SW 1271 (cell line): ENCODE measurements at places on chromosomes 3 and 15.

GRCh38 chr15:97461226-97461625 lies 499.3 kb upstream of the ARRDC4 start:
- no peak for DNase-seq

DNA sequence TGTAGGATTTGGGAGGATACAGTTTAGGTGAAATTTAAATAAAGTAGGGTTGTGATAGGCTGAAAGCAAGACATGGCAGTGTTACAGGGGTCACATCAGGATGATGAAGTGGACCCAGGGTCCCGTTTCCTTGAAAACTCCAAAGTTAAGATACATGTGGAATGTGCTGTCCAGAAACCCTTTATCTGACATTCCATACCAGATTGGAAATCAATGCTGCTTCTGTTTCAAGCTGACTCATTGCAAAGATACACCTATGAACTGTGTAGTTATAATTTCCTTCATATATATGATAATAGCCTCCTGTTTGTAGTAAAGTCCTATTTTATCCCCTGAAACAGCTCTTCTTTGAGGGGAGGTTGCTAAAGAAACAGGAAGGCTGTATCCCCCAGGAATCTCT lies 71.0 kb upstream of the NR2E3 start:
- DNase-seq, result no peak

DNA sequence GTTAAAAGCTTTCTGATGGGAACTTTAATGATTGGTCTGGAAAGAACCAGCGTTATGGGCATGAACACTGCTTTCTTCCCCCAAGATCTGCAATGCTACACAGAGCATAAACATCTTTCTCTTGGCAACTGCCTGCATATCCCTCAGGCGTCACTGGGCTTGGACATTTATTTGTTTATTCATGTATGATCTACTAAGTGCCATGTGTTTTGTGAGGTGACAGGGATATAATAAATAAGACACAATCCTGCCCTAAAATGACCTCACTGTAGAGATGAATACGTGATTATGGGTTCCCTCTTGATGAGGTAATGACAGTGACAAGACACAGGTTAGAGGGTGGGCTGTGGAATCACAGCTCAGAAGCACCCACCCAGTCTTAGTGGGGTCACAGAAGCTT lies 485.3 kb downstream of the PDCD6IP start:
- no peak for DNase-seq

DNA sequence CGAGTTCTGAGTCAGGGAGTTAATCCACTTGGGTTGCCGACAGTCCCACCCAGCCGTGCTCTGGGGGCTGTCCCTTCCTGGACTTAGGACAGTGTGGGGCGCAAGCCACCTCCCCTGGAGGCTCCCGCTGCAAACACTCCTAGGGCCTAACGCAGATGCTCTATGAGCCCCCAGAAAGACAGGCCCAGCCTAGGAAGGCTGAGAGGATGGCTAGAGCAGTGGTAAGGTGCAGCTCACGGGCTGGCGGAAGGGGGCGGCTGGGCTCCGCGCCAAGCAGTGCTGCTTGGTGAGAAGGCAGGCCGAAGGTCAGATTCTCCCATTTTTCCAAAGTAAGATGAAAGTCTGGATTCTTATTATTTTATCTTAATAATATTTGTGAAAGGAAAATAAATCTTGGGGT lies 84.6 kb upstream of the ALDH1L1 start:
- no peak for DNase-seq

DNA sequence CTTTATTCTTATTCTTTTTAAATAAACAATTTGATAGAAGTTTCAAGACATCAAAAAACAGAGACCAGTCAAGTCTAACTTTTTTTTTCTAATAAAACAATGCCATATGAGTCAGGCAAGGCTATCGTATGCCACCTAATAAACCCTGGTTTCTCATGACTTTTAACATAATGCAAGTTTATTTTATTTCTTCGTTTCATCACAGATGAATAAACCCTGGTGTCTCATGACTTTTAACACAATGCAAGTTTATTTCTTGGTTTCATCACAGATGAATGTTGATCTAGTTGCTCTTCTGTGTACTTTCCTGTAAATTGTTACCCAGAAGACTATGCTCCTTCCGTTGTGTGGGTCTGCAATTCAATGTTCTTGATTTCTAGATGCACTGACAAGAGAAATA lies 905.4 kb downstream of the ROBO2 start:
- no peak for DNase-seq

GRCh38 chr3:105366326-105367062 lies at the start of gene ALCAM:
TSS of gene ALCAM (plus strand) at chr3:105366909.
- DNase-seq, result peak; percentile 90

DNA sequence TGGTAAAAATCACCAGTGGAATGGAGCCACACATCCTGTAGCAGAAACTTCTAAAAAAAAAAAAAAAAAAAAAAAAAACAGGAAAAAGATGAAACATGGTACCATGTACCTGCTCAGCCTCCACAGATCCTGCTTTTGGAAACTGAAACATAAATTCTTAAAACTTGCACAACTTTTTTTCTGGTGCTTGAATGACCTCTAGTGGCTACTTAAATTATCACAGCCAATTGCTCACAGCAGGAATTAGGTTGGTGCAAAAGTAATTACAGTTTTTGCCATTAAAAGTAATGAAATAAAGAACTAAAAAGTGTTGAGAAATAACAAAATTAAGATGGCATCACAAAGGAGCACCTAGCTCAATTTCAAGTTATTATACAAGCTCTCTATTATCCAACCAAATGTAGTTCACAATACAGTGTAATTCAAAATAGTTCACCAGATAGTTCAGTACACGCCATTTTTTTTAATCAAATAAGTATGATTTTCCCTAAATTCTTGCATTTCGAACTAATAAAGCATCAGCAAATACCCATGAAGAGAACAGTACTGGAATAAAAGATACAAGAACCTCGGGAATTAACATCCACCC lies 80.6 kb downstream of the ULK4 start:
- DNase-seq, result peak; percentile 64

GRCh38 chr3:138451595-138452162 lies 17.3 kb downstream of the ESYT3 start:
- no peak for DNase-seq

DNA sequence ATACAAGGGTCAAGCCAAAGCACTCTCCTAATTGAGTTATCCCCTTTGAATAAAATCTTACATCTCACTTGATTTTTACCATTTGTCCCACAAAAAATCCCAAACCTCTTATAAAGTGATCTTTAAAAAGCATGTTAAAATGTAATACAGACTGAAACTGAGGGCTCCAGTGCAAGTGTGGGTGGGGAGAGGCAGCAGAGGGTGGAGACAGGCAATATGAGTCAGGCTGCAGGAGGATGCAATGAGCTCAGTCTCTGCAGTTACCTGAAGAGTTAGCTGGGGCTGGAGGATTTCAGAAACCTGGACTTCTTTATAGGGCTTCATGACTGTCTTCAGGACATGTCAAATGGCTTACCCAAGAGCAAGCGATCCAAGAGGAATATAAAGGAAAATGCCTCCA lies 14.2 kb upstream of the COLQ start:
- no peak for DNase-seq

GRCh38 chr3:70981231-70981880 lies 602.2 kb downstream of the FOXP1 start:
- DNase-seq, result no peak

DNA sequence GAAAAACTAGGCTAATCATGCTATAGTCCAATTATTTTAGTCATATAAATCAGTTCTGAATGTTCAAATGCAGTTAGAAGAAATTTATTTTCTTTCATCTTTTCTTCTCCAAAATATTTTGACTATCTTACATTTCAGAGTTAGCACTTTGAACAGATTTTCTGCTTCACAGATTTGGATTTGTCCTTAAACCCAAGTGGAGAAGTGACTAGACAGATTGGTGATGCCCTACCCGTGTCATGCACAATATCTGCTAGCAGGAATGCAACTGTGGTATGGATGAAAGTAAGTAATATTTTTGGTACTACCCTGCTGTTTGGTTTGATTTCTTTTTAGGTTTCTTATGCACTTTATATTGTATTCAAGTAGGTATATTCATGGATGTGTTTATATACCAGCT lies 178.3 kb downstream of the ALCAM start:
- DNase-seq, result no peak

DNA sequence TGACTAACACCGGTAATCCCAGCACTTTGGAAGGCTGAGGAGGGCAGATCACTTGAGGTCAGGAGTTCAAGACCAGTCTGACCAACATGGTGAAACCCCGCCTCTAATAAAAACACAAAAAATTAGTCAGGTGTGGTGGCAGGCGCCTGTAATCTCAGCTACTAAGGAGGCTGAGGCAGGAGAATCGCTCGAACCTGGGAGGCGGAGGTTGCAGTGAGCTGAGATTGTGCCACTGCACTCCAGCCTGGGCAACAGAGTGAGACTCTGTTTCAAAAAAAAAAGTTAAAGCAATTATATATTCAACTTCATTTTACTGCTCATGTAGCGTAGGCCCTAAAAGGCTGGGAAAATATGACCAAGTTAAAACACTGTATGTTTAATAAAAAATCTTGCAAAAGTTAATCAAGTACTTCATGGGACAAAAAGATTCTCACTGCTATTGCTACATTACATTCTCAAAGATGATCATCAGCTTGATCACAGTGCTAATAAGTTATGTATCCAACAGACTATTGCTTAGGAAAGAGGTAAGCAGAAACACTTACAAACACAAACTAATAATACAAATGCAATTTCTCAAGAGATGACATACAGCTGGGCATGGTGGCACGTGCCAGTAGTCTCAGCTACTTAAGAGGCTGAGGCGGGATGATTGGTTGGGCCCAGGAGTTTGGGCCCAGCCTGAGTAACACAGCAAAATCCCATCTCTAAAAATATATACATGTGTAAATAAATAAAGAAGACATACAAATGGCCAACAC lies 2.7 kb downstream of the COPS2 start:
- no peak for DNase-seq

DNA sequence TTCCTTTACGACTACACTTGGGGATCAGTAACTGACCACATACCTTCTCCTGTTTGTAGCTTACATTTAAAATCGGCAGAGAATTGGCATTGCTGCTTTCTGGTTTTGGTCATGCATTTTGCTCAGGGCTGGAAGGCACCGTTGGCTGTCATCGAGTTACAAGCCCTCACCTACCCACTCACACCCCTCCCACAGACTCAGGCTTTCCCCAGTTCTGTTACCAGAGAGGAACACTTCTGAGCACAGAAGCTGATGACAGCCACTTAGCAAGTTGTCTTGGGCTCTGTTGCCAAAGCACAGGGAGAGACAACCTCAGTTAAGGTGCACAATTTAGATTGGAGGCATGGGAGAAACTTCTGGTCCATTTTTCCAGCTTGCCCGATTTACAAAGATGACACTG lies 204.8 kb upstream of the TOPAZ1 start:
- DNase-seq, result no peak

- no peak for DNase-seq
Observed at GRCh38 chr3:129586746-129587430, 19.6 kb downstream of the PLXND1 start.

GRCh38 chr3:11603628-11604027 lies 40.1 kb downstream of the VGLL4 start:
- DNase-seq, result peak; percentile 45

DNA sequence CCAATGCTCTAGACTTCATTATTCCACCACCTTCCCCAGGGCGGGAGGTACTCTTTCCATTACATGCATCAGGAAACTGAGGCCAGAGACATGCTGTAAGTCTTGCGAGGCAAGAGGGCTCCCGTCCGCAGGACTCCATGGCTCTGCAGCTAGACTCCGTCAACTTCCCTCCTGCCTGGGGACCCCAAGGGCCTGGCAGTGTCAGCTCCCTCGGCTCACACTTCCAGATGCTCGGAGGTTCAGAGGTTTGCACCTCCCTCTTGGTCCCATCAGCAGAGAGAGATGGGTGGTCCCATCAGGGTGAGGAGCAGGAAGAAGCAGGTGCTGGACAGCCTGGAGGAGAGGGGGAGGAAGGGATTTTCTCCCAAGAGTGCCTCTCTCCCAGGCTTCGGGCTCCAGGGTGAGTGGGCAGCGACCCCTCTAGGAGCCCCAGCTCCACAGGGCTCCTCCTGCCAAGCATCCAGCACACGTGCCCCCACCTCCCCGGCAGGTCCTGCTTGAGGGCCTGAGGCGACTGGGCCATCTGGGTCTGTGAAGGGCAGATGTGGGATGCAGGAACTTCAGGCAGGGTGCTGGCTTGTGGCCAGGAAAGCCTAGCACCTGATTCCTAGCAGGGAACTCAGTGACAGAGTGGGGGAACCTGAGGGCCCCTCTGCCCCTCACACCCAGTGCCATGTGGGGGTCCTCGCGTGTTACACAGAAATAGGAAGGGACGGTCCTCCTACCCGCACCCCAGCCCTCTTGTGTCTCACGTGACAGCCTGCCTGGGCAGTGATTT lies 9.3 kb downstream of the PAK6 start:
- DNase-seq, result no peak

GRCh38 chr3:160052385-160053047 lies 63.9 kb downstream of the IL12A start:
- DNase-seq, result no peak

- no peak for DNase-seq
Observed at GRCh38 chr3:129627350-129628168, 21.1 kb upstream of the PLXND1 start.

GRCh38 chr3:104831071-104831470 lies 535.6 kb upstream of the ALCAM start:
- DNase-seq, result no peak

DNA sequence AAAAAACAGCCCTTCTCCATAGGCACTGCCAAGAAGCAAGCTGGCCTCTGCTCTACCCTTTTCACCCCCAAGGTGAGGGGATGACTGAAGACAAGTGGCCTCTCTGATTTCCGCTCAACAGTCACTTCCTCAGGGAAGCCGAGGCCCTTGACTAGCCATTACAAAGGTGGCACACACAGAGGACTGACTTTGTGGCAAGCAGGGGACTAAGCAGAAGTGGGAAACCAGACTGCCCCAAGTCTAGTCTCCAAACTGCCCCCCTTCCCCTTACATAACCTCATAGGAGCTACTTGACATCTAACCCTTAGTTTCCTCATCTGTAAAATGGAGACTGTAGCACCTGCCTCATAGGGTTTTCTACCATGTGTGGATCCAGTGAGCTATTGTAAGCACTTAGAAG lies 118.9 kb downstream of the FOXP1 start:
- DNase-seq, result no peak

DNA sequence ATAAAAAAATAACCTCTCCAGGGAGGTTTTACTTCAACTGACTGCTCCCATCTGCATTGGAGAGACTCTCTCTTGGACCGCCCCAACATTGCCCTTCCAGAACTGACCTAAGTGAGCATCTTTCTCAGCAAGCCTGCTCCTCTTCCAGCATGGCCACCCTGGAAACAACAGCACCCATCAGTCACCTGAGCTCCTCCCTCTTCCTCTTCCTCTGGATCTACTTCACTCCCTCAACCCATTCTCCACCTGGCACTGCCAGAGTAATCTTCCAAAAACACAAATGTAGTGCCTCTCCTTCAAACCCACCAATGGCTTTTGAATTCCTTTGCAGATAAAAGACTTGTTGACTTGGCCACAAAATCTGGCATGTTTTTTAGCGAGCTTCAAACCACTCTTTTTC lies 128.8 kb upstream of the NR2F2 start:
- no peak for DNase-seq

- DNase-seq, result peak; percentile 3
Observed at GRCh38 chr3:69787436-69788168, 48.3 kb downstream of the MITF start.

DNA sequence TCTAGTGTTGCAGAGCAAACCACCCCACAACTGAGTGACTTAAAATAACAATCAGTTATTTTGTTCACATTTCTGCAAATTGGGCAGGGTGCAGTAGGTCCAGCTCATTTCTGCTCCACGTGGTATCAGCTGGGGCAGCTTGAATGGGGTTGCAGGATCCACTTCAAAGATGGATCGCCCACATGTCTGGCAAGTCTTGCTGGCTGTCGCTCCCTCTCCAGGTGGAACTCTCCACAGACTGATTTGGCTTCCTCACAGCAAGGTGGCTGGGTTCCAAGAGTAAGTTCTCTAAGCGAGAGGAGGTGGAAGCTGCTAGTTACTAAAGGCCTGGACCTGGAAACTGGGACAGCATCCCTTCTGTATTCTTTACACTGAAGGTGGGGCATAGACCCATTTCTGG lies 213.3 kb downstream of the SLC9A9 start:
- DNase-seq, result no peak
